Mucosa of gallbladder (tissue), 1 donor: ENCODE measurements at places on chromosomes 2 and 18.

DNA sequence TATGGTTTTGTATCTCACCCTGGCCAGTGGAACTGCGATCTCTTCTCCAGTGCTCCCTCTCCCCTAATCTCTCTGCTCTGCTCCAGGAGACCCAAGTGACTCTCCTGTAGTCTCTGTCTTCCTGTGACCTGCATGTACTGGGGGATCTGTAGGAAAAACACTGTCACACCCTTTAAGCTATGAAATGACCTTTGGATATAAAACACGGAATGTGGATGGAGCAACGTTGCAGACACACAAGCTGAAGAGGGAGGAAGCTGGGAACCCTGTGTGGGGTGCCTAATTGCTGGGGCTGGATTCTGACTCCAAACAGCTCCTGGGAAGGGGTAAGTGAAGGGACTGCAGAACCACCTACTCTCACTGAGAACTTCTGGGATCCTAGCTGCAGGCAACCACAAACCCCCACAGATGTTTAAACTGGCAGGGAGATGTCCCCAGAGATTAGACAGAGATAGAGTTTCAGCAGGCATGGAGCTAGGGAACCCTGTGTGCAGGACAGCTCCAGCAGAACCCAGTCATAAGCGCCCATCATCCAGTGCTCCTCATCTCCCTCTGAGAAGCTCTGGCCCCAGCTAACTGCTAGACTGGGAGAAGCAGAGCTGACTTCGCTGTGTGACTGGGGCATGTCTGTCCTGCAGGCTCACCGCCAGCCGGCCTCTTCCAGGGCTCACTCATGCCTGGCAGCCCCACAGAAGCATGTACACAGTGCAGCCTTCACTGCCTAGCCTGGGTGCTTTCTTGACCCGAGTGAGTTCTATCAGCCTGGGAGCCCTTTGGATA is 482.7 kb upstream of the SETBP1 start:
- DNase-seq: no peak

DNA sequence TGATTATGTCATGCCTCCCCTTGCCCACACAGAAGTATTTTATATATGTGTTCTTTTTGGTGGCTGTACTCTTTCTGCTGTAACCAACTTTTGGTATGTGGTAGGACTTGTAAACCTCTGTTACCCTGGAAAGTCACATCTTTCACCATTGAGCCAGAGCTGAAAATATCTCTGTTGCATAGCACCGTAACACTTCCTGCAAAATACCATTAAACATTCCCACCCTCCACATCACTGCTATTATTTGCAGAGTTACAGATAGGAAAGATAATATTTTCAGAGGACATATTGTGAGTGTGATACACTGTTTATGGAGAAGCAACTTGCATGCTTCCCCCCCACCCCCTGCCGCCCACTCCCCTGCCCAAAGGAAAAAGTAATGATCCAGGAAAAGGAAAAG is 44.8 kb downstream of the CAB39 start:
- no peak for DNase-seq

DNA sequence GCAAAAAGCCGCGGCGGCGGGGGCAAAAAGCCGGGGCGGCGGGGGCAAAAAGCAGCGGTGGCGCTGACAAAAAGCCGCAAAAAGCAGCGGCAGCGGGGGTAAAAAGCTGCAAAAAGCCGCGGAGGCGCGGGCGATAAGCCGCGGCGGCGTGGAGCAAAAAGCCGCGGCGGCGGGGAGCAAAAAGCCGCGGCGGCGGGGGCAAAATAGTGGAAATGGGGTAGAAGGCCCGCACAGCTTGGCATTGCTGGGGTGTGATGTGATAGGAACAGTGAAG is 450.1 kb downstream of the ANKRD30B start:
- DNase-seq: no peak

DNA sequence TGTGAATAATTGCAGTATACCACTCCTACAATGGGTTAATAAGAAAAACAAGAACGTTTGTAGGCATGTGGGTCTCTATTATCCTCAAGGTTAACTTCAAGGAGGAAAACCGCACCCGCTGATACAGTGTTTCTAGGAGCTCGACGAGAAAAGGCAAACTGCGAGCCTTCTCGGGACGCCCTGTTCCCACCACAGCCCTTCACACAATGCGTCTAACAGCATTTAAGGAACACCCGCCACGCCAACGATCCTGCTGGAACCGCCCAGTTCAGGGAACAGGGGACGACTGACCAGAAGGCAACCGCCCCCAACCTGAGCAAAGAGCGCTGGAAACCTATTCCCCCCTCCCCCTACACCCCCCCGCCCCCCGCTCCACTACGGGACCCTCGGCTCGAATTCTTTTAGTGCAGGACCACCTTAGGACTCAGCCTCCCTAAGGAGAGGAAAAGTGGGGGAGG is 710 bp upstream of the TMSB10 start:
- peak; percentile 69 for DNase-seq

GRCh38 chr2:220682616-220683015 is 889.5 kb downstream of the EPHA4 start:
- no peak for DNase-seq

GRCh38 chr2:207683879-207684627 is 27.4 kb upstream of the CCNYL1 start:
- no peak for DNase-seq

DNA sequence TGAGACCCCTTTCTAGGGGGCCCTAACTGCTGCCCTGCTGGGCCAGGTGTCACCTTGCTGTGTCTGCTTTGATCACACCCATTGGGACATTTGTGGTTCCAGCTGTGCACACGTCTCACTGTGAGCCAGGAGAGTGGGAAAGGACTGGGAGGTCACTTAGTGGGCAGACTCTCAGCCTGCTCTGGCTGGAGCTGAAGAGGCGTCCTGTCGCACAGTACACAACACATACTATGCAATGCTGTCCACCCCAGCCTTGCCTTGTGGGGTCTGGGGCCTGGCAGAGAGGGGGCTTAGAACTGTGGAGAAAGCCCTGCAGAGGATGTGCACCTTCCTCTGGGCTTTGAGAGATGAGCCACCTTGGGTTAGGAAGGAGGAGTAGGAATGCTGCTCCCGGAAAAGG is 25.3 kb upstream of the ASPRV1 start:
- no peak for DNase-seq

- DNase-seq: no peak
These were observed 64.0 kb downstream of the CHST9 start for GRCh38 chr18:27121108-27121507.

DNA sequence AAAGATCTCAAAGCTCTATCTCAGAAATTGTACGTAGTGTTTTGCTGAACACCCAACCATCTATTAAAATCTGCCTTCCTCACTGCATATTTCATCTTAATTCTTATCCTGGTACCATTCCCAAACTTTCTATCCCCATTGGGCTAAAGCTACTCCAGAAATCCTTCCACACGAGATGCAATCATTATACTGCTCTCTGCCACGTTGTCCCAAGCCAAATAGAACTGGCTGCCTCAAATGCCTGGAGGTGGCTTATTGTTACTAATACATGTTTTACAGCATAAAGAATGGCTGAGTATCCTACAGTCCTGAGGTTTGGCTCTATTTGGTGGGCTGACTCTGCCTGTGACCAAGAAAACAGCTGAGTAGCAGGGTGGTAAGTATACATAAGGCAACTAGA is 306.0 kb upstream of the ACVR2A start:
- DNase-seq: no peak

- DNase-seq: no peak
These were observed 477.5 kb downstream of the SLC4A3 start for GRCh38 chr2:220104871-220105351.

DNA sequence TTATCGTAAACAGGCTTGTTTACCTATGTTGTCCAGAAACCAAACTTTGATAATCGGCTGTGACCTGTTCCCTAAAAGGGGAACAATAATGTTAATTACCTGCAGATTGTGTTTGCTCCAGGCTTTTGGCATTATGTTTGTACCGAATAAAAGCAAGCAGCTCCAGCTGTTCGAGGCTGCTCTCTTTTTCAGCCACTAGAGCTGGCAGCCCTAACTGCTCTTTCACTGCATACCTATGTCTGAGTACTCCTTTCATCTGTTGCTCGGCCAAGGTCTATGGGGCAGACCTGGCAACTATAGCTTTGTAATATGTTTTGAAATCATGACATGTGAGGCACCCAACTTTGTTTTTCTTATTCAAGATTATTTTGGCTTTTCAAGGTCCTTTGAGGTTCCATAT is 77.8 kb upstream of the EHBP1 start:
- no peak for DNase-seq

- DNase-seq: no peak
These were observed 181.3 kb downstream of the ALPK2 start for GRCh38 chr18:58447402-58448095.

GRCh38 chr18:75392226-75392578 is 35.3 kb downstream of the SMIM21 start:
- no peak for DNase-seq

DNA sequence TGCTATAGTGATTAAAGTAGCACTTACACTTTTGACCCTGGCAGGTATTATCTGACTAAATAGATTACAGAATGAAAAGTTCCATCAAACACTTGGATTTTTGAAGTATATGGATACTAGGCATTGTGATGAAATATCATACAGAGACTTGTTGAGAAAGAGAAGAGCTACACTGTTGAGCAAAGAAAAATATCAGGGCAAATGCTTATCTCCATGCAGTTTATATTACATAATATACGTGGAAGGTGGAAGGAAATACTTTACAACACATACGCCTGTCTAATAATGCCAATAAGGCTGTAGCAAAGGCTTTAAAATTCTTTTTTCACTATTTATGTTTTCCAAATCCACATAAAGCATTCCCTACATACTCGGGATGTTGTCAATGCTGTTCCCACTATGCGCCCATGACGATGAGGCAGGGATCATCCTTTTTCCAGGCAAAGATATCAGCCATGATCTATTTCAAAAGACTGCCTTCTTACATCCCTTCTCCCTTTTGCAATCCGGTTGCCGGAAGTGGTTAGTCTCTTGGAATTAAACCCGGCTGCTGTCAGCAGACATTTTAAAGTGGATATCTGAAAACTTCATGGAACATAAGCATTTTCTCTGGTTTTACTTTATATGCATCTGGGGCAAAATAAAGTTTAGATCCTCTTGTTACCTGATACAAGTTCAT is 92.6 kb upstream of the ITGA4 start:
- DNase-seq: no peak
